ENCODE measurements at places on chromosomes 2 and 18.

- DNase-seq: no peak
These were observed 142.7 kb upstream of the CREB1 start for GRCh38 chr2:207387001-207387571.

DNA sequence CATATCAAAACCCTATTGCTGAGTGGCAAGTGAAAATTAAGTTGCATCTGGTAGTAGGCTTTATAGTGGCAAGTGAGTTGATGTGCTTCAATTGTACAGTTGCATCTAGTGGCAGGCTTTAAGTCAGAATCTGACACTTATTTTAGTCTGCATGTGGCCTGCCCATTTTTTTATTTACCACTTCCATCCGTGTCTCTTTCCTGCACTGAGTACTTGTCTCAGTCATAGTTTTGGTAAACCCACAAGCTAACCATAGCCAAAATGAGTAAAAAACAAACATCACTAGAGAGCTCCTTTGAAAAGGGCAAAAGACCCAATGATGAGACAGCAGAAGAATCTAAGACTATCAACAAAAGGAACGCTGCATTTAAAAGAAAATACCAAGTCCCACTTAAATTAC, 96.0 kb upstream of the CRACDL start:
- no peak for DNase-seq

DNA sequence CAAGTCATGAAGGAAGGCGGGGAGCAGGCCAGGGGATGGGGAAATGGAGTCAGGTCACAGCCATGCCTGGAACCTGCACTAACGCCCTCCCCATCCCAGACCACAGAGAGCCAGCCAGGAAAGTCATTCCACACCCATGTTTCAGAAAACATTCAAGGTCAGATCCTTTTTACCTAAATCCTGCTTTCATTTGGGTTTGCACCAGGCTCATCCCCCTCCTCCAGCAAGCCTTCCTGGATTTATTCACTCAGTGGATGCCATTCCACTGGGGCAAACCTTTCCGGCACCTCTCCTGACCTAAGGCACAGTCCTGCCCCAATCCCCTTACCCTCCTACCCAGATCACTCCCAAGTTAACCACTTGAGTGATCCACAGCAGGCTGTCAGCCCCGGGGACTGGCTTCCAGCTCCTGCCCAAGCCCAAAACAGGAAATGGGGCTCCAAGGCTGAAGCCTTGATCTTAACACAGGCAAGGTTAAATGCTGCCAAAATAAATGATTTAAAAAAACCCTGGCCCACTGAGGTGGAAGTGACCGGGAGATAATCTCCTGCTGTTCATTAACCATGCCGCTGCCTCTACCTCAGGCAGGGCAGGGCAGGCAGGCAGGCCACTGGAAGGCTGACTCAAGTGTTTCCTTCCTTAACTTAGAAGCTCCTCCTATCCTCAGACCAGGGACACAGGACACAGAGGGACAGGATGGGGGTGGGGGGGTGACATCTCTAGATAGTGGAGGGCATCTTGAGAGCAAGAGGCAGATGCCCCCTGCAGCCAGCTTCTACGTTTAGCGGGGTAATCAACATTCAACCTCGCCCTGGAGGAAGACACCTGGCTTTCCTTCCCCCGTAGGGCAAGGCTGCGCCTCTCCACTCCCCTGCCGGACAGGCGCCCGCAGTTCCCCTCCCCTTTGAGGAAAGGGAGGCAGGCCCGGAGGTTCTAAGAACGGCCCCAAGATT, 1.4 kb downstream of the RAB11FIP5 start:
- no peak for DNase-seq

DNA sequence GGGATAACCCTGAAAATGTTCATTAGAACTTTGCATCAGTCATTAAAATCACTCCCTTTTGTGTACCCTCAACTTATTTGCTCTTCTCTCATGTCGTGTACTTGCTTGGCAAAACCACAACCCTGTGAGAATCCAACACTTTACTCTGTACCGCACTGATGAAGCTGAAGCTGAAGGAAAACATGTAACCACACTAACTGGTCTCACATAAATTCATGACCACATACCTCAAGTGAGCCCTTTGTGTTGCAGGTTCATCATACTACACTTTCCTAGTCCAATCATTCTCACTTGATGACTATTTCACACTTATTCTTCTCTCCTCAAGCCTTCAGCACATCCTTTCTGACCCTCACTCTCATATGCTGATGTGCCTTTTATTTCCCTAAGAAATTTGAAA, 175.4 kb downstream of the DPP4 start:
- DNase-seq: no peak

- DNase-seq: no peak
These were observed 337.8 kb upstream of the TCF4 start for GRCh38 chr18:55925772-55926171.

GRCh38 chr2:176985871-176986270, 226.7 kb upstream of the HNRNPA3 start:
- no peak for DNase-seq

DNA sequence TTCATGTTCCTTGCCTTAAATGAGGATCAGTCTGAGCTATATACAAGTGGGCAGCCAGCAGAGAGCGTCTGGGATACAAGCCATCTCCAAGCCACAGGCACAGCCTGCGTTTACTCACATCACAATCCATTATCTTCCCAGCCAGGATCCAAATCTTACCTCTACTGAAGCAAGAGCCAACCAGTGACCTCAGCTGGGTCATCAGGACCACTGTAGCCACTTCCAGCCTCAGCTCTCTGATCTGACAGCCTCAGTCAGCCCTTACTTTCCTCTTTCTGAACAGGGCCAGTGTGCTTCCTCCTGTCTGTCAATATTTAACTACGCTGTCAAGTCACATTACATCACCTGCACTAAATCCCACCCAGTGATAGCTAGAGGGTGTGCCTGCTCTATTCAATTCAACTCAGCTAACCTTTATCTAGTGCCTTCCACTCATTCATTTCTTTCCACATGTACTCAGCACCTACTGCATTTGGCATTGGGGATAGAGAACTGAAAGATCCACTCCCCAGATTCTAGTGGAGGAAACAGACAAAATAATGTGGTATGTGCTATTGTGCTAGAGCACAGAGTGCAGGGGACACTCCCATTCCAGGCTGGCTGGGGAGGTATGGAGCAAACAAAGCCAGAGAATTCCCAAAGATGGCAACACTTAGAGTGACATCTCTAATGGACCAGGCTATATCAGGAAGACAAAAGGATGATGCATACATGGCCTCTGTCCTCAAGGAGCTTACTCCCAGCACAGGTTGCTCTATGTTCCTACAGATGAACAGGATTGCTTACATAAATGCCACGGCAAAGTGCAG, 146.5 kb downstream of the NCKAP5 start:
- no peak for DNase-seq

DNA sequence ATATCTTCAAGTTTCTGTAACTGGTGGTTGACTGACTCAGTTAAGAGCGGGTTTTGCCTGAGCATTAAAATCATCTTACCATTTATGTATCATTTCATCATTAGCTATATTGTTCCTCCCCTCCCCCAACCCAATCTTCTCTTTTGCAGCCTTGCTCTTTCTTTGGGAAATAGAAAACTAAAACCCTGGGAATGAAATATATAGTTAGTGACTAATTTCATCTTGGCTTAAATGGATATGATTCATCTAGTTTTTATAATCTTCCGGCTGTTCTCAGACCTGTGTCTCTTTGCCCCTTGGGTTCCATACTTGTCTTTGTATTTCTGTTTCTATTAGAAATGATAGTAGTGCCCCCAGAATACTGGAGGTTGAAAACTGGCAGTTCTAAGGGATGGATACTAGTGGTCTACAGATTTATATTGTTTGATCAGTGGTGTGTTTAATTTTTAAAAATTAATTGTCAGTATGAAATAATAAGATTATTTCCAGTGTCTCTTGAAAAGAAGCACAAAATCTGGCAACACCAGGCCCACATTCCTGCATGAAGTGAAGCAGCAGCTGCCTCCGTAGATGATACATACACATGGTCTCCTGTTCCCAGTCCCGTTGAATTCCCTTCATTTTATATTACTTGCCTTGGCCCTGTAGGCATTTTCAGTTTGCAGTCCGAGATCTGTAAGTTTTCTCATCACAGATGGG, 44.5 kb downstream of the PHLPP1 start:
- DNase-seq: no peak

DNA sequence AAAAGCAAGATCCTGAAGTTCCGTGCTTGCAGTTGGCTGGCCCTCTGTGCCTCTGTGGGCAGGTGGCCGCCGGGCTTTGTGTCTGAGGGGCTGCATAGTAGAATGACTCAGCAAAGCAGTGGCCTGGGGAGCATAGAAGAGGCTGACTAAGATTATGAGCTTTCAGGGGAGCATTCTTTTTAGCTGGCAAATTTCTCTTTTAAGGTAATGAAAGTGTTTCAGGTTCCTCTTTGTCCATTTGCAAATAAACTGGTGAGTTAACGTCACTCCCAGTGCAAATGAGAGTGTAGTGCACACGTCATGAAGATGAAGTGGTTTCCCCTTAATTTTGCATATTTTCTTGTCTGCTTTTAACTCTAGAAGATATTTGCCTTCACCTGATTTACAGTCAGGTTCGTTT, 98.6 kb downstream of the BCL2L11 start:
- DNase-seq: peak; percentile 45

DNA sequence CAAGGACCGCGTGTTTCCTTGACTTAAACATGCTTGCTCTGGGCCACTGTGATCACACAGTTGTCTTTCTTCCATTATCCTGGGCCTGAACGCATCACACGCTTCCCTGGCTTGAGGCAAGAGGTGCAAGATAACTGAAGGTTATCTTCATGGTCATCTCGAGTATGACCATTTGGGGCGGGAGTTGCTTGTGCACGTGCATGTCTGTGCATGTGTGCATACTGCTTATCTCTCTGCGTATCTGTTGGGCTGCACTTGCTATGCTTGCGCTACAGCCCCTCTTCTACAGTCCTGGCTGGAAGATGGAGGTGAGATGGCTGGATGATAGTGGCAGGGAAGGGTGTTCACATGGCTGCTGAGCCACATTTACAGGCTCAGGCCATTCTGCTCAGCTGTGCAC, 27.2 kb upstream of the EFR3B start:
- DNase-seq: no peak

- peak; percentile 29 for DNase-seq
These were observed 2.9 kb upstream of the REV1 start for GRCh38 chr2:99492721-99493120.

DNA sequence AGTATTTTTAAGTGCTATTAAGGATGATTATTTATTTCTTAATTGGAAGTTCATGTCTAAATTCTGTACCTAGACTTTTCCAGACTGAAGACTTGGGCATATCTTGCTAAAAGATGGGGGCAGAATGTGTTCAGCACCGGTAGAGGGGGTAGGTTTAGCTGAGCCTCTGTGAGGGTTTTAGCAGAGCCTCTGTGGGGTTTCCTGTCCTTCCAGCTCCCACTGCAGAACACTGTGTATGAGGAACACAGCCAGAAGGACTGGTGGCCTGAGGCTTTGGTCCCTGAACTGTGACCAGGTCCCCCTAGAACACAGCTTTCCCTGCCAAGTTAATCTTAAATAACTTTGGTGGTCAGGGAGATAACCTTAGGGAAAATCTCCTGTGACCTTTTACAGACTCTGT, 123.4 kb upstream of the EPC2 start:
- no peak for DNase-seq

Measured in esophagus muscularis mucosa (tissue), 4 donors.